Cardiac atrium fibroblast (primary cell): ENCODE measurements at places on chromosomes 3 and 15. TPM values are rescaled to one million over a fixed set of nuclear protein-coding genes. Genes with fewer than 3 reads are reported as not detected.

The ILDR1 gene
- not detected in 2 replicates for total RNA-seq

The AMOTL2 gene
- total RNA-seq, result 163 and 193 TPM in 2 replicates

The PEX11A gene
- 3.2 and 4.2 TPM in 2 replicates for total RNA-seq

The REC114 gene
- total RNA-seq, result not detected in 2 replicates

The POPDC2 gene
- total RNA-seq, result 0.81 TPM in 1 of 2 replicates, not detected in the other

The HRG gene
- not detected in 2 replicates for total RNA-seq

The NR1I2 gene
- not detected in 2 replicates for total RNA-seq
